ENCODE measurements at places on chromosomes 2 and 18.

- DNase-seq, result no peak
Observed at GRCh38 chr2:174246944-174247381, 1.4 kb downstream of the OLA1 start.

DNA sequence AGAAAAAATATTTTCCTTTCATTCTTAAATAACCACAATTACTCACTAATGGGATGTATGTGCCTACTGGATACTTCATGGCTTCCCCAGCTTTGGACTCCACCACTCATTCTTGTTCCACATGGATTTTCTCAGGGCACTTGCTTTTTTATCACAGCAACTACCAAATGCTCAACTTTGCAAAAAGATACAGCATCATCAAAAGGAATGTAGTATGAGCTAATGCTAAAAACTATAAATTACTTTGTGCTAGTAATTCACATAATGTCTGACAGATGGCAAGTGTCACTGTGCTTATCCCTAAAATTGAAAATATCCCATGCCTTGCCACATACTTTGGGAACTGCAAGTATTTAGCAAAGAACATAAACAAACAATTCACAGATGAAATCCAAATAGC, 130.4 kb upstream of the ZFP36L2 start:
- no peak for DNase-seq

DNA sequence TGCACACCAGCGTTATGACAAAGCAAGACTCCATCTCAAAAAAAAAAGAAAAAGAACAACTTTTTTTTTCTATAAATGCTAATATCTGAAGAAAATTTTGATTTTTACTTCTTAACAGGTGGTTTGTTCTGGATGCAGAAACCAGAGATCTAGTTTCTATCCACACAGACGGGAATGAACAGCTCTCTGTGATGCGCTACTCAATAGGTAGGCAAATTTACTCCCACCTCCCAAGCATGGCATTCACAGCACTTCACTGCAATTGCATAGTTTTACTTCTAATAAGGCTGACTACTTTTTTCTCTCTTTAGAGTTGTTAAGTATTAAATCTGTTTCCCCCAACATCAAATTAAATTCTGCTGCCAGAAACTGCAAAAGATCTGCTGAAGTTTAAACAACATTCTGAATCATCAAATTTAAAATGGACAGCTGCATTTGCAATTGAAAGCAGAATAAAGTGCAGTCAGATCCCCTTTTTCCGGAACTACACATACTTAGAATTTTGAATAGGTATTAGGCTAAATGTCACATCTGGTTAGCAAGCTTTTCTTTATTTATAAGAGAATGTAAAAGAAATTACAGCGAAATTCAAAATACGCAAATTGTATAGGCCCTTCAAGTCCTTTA, 45.1 kb downstream of the COX7A2L start:
- DNase-seq, result no peak

DNA sequence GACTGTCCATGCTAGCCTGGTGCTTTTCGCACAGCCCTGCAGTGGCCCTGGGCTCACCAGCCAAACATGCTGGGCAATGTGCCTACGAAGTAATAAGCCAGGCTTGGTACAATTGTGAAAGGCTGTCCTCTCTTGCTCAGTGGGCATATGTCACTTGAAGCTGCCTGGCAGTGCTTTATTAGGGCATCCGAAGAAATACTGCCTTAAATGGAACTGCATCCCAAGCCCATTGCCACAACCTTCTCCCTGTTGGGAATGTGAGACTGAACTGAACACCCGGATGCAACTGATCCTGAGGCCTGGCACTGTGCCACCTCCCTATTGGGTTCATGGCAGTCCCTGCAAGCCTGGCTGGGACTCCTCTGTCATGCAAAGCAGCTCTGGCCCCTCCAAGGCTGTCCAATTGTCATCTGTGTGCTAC, 15.9 kb downstream of the CAPG start:
- DNase-seq, result no peak

DNA sequence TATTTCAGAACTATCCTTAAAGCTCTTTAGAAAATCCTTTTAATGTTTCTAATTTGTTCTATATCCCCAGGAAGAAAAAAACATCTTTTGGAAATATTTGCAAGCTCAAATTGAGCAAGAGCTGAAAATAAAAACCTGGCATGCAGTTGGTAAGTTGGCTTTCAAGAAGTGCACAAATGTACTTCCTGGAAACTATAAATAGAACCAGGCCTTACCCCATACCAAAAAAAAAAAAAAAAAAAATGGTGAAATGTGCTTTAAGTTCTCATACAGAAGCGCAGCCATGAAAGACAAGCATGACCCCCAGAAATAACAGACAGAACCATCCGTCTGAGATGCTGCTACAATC, 178.5 kb downstream of the HDAC4 start:
- peak; percentile 70 for DNase-seq

- DNase-seq, result no peak
Observed at GRCh38 chr2:117502121-117502520, 312.4 kb upstream of the DDX18 start.

DNA sequence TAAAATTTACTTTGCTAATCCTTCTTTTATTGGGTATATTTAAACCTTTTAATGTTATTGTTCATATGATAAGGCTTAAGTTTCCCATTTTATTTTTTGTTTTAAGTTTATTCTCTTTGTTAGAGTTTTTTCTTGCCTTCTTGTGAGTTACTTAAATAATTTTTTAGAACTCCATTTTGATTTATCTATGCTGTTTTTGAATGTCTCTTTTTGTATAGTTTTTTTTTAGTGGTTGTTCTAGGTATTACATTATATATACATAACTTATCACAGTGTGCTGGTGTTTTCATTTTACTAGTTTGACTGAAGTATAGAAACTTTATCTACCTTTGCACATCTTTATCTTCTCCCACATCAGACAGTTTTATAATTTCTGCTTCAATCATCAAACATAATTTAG, 49.4 kb upstream of the TGFA start:
- DNase-seq, result no peak

- DNase-seq, result no peak
Observed at GRCh38 chr18:57584444-57584843, 2.1 kb downstream of the FECH start.

- peak; percentile 59 for DNase-seq
Observed at GRCh38 chr18:73879766-73880165, 267.9 kb downstream of the FBXO15 start.

- peak; percentile 58 for DNase-seq
Observed at GRCh38 chr2:216643986-216644659, 10.9 kb downstream of the IGFBP2 start.

- DNase-seq, result no peak
Observed at GRCh38 chr2:125312342-125312741, 1287.3 kb downstream of the CNTNAP5 start.

DNA sequence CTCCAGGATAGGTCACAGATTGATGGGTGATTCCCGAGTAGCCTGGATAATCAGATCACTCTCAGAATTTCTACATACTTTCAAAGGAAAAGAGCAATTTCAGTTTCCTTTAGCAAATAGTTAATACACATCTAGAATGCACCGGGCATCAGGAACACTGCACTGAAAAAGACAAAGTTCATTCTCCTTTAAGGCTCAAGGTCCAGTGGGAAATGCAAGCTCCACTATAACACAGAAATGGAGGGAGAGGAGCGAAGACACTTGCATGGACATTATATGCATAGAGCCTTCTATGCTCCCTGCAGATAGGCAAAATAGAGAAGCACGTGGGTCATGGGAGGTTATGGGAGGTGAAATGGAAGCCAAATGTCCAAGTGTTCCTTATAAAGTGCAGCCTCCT, 49.1 kb downstream of the SLC9A4 start:
- DNase-seq, result no peak
